PC-9 (cell line): ENCODE measurements at places on chromosomes 11 and 22. TPM values are rescaled to one million over a fixed set of nuclear protein-coding genes. Genes with fewer than 3 reads are reported as not detected.

Gene LARGE1
- total RNA-seq = 12.5 and 18.3 TPM in 2 replicates

Gene CDC42EP2
- 17.8 and 20.8 TPM in 2 replicates for total RNA-seq

Gene SCUBE1
- not detected in 2 replicates for total RNA-seq

Gene FBLN1
- total RNA-seq = 158 and 167 TPM in 2 replicates

Gene ANGPTL5
- total RNA-seq = not detected in 2 replicates

Gene CDCA5
- total RNA-seq = 86.4 and 97.8 TPM in 2 replicates

Gene TRPC6
- total RNA-seq = not detected in 2 replicates

Gene ARHGAP20
- not detected in 2 replicates for total RNA-seq

- peak; percentile 10 for DNase-seq
These were observed 9.9 kb downstream of the SLC43A3 start for GRCh38 chr11:57417056-57417455.

- DNase-seq = no peak
These were observed 41.8 kb upstream of the SHANK2 start for GRCh38 chr11:71293961-71294782.

DNA sequence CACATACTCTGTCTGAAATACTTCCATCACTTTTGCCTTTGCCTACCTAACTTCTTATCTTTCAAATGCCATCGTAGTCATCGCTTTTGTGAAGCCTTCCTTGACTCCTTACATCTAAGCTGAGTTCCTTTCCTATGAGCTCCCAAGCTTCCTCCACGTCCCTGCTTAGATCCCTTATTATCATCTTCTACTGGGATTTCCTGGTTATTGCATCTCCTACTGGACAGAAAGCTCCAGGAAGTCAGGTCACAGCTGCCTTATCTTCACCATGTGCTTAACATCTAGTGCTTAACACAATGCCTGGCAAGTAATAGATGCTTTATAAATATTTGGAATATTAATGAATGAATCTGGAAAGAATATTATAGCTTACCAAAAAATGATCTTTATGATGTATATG is 5.9 kb downstream of the YPEL4 start:
- no peak for DNase-seq

- no peak for DNase-seq
These were observed 129.6 kb downstream of the BARX2 start for GRCh38 chr11:129505266-129505665.

GRCh38 chr11:64443001-64443400 is 84.0 kb downstream of the RPS6KA4 start:
- no peak for DNase-seq

DNA sequence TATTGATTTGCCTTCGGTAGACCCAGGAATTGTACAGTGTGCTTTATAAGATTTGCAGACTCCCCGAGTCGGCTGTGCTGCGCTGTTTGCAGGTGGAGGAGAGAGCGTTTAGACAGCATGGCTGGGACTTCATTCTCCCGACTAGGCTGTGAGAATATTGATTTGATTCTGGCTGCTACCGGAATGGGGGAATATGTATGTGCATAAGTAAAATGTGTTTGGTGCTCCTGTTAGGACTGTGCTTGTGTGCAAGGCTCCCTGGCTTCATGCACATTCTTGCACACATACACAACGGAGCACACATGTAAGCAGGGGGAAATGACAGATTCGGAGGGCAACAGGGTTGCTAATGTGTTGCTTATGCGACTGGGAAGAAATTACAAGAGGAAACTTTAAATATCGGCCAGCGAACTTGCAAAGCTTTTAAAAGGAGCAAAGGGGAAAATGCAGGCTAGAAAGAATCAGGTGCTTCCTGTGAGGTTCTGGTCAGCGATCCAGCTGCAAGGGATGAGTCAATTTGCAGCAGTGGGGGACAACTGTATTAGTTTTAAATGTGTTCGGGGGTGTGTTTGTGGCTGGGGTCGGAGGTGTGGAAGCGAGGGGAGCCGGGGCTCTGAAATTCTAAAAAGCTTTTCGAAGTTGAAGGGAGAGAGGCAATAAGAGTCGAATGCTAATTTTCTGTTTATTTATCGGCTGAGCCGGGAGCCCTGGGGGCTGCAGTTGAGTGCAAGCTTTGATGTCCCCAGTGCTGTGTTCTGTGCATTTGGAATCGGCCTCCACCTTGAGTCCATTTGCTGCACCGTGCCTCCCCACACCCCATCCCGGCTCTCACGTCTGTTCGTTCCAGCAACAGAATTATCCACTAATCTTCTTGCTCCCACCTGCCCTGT is 731 bp downstream of the NTM start:
- no peak for DNase-seq

DNA sequence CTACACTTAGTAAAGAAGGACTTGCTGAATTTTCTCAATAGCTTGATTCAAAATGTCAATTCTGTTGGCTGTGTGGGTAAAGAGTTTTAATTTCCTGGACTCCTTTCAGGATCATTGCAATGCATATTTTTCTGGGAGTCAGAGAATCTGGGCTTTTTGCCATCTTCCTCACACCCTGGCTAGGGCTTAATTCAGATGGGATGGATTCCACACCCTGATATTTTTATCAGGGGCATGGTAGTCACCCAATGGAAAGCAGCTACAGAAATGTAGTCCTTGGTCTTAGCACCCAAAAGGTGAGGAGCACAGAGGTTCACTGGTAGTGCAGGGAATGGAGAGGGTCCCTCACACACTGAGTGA is 79.3 kb downstream of the SGSM3 start:
- DNase-seq = no peak

DNA sequence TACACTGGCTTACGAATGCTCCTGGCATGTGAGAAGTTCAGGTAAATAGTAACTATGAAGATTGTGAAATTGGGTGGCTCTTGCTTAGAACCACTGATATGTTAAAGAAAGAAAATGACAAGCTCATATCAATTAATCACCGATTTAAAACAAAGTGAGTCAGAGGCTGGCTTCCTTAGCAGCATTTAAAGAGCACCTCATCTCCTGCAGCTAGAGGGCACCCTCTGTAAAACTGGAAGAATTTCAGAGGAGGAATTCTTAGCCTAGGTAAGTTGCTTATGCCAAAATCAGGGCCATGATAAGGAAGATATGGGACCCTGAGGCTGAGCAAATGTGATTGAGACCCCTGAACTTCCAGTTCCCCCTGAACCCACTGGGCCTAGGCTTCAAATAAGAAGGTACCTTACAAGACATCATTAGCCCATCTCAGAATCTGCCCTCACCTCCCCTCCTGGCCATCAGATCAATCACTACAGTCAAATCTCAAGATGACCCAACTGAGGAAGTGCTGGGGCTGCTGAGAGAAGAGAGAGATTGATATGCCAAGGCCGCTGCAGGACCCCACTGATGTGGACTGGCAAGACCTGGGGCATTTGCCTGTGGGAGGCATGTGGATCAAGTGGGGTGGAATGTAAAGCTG is 8.6 kb upstream of the CD3E start:
- peak; percentile 93 for DNase-seq

GRCh38 chr11:105448703-105449079 is 161.2 kb upstream of the GRIA4 start:
- no peak for DNase-seq

DNA sequence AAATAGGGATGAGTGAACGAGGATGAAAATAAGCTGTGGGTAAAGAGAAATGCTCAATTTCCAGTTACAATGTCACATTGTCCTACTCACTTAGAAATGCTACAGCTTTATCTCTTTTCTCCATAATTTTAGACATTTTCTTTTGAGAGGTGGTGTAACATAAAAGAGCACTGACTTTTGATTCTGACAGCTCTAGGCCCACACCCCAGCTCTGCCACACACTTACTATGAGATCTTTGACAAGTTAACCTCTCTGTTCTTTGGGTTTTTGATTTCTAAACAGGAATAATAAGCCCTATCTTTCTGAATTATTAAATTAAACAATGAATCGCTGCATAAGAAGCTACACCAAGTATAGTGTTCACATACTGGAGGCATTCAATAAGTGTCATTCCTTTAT is 228.3 kb upstream of the PITPNB start:
- DNase-seq = no peak

GRCh38 chr11:69355346-69355940 is 61.5 kb downstream of the MYEOV start:
- DNase-seq = no peak

GRCh38 chr11:134039726-134040385 is 29.0 kb upstream of the JAM3 start:
- DNase-seq = no peak

- no peak for DNase-seq
These were observed 1.9 kb downstream of the TPP1 start for GRCh38 chr11:6617315-6617781.

DNA sequence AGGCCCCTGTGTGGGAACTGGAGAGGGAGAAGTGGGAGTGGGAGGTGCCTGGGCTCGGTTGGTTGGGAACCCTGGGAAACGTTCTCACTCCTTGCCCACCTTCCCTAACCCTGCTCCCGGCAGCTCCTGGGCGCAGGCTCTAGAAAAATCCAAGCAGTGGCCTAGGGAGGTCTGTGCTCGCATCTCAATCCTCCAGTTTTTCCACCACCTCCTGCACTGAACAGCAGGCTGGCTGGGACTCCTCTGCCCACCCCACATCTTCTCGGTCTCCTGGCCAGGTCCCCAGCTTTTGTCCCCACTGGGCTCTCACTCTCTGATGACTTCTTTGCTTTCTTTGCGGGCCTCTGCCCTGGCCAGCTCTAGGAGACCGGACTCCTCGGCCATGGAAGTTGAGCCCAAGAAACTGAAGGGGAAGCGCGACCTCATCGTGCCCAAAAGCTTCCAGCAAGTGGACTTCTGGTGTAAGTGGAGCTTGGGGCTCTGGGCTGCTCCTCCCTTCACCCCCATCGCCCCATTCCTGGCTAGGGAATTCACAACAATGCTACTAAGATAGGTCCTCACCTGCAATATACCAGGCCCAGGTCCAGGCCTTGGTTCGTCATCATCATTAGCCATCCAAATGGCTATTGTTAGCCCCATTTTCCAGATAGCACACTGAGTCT is 35.6 kb downstream of the PRDM11 start:
- no peak for DNase-seq

DNA sequence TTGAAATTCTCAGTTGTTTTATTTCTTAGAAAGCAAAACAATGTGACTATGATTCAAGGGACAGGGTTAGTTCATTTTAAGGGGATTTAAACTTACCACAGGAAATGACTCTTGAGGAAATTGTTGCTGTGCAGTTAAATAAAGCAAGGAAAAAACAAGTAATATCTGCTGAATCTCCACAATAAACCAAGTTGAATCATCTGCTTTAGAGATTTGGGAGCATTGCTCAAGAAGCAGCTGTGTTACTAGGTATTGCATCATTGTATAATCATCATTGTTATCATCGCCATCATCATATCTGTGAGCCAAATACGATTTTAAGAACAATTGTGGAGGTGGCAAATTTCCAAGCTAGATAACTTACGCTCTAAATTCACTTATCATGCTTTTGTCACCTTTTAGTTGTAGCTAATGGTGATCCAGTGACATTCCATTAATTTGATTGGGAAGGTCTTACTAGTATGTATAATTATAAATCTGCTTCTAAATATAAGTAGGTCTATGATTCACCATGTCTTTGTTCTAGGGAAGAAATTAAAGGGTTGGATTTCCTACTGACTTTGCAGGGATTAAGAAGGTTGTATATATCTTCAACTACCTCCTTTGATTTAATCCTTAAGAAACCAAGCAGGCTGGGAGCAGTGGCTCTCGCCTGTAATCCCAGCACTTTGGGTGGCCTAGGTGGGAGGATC is 19.9 kb downstream of the MMP10 start:
- DNase-seq = no peak

GRCh38 chr11:60566776-60567175 is 51.6 kb downstream of the MS4A13 start:
- no peak for DNase-seq

DNA sequence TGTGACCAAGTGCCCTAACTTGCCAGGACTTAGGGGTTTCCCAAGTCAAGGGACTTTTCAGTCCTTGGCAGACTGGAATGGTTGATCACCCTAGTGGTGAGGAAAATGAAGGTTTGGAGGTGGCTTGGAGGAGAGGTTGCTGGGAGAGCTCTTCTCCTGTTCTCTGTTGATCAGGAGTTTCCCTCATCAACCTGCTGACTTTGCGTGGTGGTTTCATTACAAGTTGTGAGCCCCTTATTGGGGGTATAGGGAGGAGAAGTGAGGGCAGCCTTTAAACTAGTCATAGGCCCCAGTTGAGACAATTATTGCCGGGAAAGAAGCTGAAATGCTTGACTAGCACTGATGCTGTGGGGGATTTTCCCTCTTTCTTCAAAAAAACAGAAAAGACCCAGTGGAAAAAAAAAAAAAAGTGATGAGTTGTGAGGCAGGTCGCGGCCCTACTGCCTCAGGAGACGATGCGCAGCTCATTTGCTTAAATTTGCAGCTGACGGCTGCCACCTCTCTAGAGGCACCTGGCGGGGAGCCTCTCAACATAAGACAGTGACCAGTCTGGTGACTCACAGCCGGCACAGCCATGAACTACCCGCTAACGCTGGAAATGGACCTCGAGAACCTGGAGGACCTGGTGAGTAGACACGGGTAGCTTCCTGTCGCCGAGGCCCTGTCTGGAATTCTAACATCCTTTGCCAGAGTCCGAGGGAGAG is at the start of gene CXCR5:
Gene CXCR5, plus strand, starts transcription at position 525 of the 704 bp plus-strand sequence. Its CDS starts 50 bp downstream, at position 575.
- no peak for DNase-seq

- DNase-seq = no peak
These were observed 4.8 kb downstream of the ROBO4 start for GRCh38 chr11:124892750-124893454.

DNA sequence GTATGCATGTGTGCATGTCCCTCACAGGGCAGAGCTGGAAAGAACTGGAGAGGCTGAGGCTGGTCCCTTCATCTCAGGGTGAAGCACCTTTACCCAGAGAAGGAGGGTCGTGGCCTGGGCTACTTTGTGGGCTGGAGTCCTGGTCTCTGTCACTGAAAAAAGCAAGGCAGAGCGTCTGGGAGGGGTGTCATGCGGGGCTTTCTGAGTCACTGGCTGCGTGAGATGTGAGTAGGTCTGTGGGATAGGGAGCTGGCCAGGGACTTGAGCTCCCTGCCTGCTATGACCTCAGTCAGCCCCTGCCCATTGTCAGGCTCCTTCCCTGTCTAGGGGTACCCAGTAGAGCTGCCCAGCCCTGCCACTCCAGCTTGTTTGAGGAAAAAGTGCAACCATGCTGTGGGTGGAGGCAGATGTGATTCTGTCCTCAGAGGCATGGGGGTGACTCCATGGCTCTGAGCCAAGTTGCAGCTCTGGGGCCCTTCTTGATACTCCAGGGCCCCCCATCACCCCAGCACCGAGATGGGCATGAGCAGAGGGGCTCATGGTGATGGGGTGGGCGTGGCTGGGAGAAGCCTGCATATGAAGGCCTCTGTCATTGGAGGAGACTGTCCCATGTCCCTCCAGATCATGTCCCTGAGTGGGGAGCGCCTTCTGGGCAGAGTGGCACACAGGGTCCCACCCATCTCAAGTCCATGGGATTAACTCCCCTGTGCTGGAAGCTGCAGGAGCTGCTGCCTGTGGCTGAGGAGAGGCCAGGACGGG is 27.8 kb downstream of the KCNQ1 start:
- no peak for DNase-seq

DNA sequence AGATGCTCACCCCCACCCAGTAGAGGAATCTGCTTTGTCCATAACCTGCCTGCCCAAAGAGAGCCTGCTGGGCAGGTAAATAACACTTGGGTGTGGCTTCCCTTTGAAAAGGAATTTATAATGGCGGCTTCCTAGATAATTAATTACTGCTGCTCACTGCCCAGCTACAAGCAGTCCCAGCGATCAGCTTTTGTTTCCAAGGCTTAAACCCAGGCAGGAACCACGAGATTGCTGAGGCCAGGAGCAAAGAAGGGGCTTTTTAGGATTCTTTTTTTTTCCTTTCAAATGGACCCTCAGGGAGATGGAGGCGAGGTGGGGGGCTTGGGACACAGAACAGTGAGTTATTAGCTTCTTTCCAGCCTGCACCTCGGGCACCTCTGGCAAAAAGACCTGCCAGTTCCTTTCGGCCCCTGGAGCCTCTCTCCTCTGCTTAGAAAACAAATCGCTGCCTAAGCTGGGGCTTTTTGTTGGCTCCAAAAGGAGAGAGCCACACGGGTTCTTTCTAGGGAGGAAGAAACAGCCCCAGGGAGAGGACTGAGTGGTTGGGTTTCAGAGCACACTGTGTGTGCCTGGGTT is 107.2 kb downstream of the TSPAN18 start:
- DNase-seq = no peak
